ENCODE measurements at places on chromosomes 11 and 22.

DNA sequence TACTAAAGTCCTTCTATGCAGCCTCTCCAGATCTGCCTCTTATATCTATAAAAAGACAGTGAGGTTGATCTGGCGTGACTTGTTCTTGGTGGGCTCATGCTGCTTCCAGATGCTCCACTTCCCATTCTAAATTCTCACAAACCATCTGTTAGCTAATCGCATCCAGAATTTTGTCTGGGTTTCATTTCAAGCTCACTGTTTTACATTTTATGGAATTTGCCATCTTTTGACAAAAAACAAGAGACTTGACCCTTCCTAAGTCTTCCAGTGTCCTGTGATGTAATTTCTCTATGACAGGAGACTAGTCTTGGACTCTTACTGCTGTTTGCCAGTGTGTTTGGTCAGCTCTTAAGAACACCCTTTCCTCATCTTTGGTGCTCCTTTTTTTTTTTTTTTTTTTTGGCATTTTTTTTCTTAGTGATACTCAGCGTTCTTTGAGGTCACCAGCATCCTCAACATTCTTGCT is 23.0 kb downstream of the CRKL start:
- DNase-seq, result no peak

GRCh38 chr11:6618117-6619003 is 862 bp downstream of the TPP1 start:
- no peak for DNase-seq

- DNase-seq, result no peak
Observed at GRCh38 chr22:39266398-39267030, 21.7 kb upstream of the PDGFB start.

DNA sequence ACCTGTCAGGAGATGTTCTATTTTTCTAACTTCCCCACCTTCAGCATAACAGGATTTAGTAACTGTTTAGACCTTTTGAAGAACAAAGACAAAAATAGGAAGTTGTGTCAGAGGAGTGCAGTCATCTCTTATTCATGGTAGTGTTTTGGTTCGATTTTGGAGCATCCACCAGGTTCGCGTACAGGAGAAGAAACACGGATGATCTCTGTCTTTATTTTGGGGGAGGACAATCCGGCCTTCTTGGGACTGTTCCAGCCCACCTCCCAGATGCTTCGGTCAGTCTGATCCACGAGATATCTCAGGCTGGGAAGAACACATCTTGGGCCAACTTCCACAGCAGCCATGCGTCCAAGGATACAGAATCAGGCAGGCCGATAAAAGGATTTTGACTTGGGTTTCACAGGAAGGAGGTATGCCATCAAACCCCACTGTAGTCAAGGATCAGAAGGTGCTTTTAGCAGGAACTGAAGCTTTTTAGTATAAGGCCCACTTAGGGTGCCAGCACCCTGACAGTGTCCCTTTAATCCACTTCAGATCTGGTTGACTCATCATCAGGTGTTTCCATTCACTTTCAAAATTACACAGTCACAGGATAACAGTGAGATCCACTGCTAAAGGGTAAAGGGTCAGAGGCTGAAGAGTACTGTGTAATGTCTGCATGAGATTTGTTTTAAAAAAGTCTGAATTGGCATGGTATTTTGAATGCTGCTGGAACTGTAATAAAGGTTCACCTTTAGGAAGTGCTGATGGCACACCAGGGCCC is 16.5 kb downstream of the PATZ1 start:
- no peak for DNase-seq

DNA sequence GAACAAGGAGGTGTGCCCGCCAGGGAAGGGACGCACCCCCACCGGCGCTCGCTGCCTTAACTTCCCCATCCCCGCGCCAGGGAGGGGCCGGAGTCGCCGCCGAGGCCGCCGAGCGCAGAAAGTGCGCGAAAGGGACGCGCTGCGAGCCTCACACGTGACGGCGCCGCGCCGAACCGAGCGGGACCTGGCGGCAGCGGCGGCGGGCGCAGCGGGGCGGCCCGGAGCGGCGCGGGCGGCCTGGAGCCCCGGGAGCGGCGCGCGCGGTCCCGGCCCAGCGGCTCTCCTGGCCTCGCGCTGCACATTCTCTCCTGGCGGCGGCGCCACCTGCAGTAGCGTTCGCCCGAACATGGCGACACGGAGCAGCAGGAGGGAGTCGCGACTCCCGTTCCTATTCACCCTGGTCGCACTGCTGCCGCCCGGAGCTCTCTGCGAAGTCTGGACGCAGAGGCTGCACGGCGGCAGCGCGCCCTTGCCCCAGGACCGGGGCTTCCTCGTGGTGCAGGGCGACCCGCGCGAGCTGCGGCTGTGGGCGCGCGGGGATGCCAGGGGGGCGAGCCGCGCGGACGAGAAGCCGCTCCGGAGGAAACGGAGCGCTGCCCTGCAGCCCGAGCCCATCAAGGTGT is at the start of gene SORL1:
SORL1 (plus strand) TSS at position 329 of the 623 bp plus-strand sequence; CDS start at position 347, 18 bp downstream.
- no peak for DNase-seq

DNA sequence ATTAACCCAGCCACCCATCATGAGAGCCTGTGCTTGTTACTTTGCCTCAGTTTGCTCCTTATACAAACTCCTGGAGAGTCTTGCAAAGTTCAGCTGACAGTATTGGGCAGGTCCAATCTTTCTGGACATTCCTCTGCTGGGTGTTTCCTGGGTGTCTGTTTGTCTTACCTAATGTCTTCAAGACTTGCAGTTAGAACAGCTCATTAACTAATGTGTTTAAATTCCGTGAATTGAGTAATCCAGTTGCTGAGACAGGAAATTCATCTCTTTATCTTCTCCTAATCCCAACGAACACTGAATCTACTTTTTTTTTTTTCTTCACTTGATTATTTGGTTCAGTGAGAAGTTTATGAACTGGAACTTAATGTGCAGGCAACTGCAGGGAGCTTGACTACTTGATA is 20.6 kb downstream of the BCO2 start:
- DNase-seq, result no peak

DNA sequence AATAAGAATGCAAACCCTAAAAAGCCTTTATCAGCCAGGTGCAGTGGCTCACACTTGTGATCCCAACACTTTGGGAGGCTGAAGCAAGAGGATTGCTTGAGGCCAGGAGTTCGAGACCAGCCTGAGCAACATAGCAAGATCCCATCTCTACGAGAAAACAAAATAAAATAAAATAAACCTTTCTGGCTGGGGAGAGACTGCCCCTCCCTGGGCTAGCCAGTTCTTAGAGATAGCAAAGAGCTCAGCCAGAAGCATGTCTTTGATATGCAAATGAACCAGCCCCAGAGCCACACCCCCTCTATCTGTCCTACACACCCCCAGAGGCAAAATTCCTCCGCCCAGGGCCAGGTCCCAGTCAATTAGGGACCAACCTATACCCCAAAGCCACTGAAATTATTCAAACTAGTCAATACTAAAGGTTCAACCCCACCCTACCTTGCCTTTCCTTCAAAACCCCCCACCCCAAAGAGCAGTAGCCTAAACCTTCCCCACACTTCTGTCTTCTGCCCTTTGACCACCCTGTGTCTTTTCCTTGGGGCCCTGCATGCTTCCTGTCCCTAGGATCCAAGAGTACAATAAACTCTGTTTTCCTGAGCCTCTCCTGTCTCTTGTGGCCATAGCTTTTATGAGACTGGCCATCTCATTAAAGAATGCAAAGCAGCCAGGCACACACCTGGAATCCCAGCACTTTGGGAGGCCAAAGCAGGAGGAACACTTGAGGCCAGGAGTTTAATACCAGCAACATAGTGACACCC is 37.3 kb upstream of the CXCR5 start:
- no peak for DNase-seq

GRCh38 chr11:72234920-72235319 is 9.1 kb downstream of the PHOX2A start:
- no peak for DNase-seq
